Right ventricle myocardium inferior (tissue), 1 donor: ENCODE measurements at places on chromosomes 1 and 21.

DNA sequence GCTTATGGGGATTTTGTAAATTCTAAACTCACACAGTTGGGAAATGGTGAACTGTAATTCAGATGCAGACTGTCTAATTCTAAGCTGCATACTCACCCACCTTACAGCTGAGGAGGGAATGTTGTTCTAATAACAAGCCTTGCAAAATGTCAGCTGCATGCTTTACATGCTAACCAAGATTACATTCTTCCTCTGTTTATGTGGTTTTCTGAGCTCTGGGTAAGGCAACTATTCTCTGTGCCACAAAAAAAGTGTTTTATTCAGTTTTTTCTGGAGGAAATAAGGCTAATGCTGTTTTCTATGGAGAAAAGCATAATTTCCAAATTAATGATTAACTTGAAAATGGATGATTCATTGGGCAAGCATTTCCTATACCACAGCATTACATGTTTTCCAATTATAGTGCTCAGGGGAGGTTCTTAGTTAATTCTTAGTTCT lies 64.9 kb downstream of the RGS13 start:
- no peak for DNase-seq

GRCh38 chr1:245999697-246000637 lies 507.1 kb downstream of the SMYD3 start:
- DNase-seq: no peak

DNA sequence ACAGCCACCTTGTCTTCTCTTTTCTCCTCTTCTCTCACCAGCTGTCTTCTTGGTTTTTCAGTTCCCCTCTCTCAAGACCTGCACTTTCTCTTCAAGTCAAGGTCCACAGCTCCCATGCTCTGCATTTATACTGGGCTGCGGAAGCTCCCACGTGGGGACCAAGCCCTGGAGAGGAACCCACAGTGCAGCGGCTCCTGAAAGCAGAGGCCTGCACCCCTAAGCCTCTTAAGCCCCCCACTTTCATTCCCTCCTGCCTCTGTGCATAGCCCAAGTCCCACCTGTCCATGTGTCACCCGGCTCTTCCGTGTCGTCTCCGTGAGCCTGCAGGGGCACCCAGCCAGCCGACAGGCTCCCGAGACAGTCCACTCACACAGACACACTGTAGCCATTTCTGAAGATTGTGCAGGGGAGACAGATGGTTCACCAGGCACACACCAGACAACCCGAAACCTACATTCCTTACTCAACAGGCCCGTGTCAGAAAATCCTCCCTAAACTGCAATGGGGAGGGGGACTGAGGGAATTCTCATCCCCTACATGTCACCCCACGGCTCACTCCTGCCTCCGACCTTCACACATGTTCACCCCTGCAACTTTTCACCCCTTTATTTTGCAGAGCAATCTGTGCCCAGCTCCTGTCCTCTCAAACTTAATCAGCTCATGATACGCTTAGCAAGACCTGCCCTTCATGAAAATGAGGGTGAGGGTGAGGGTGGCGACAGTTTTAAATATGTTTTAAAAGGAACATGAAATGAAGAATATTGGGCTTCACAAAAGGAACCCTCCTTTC lies 6.3 kb downstream of the MX2 start:
- DNase-seq: no peak

GRCh38 chr1:180358649-180359048 lies 128.6 kb downstream of the LHX4 start:
- DNase-seq: peak; percentile 69

GRCh38 chr21:35503671-35504070 lies 454.6 kb upstream of the RUNX1 start:
- no peak for DNase-seq

DNA sequence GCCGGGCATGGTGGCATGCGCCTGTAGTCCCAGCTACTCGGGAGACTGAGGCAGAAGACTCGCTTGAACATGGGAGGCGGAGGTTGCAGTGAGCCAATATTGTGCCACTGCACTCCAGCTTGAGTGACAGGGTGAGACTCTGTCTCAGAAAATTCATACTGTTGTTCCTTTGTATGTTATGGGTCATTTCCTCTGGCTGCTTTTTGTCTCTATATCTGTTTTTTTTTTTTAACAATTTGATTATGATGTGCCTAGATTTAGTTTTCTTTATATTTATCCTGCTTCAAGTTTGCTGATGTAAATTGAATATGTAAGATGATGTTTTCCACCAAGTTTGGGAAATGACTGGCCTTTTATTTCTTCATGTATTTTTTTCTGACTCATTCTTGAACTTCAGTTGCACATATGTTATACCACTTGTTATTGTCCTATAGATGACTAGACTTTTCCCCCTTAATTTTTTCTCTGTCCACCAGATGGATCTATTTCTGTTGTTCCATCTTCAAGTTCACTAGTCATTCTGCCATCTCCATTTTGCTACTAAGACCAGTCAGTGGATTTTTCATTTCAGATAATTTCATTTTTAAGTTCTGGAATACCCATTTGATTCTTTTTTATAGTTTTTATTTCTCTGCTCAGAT lies 173.5 kb downstream of the GALNT2 start:
- no peak for DNase-seq

GRCh38 chr1:83998498-83999315 lies at the start of gene TTLL7:
TSS of gene TTLL7 (minus strand) at chr1:83999132. CDS start at chr1:83952211, 46,921 bp downstream.
- DNase-seq: peak; percentile 87

- no peak for DNase-seq
These were observed 10.4 kb downstream of the DCAF8 start for GRCh38 chr1:160251687-160252526.

GRCh38 chr1:18989176-18989799 lies 32.8 kb upstream of the IFFO2 start:
- DNase-seq: no peak

- no peak for DNase-seq
These were observed 70.3 kb downstream of the OLFML2B start for GRCh38 chr1:161953256-161953920.

GRCh38 chr1:226565476-226565875 lies 16.9 kb downstream of the STUM start:
- DNase-seq: no peak
